ENCODE measurements at places on chromosomes 2 and 18.

DNA sequence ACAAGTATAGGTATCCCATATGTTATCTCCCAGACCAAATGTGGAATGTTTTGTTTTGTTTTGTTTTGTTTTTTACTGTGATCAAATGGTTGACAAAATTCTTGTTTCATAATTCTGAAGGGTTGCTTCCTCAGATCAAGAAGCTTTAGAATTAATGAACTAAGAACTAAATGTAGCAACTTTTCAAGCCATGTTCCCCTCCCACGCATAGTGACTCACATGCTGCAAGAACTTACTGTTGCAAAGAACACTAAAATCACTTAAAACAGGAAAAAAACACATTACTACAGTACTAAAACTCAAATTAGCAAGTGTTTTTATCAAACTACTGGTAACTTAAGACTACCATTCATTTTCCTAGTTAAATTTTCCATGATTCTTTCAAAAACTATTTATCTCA lies 30.6 kb downstream of the HNRNPLL start:
- DNase-seq = peak; percentile 85

- DNase-seq = no peak
These were observed 36.7 kb upstream of the BMP10 start for GRCh38 chr2:68907920-68908253.

- no peak for DNase-seq
These were observed 116.3 kb downstream of the LRP1B start for GRCh38 chr2:142014536-142014935.

GRCh38 chr2:201775326-201775725 lies 5.4 kb downstream of the ALS2 start:
- DNase-seq = no peak

GRCh38 chr18:8780227-8780626 lies 74.9 kb downstream of the MTCL1 start:
- DNase-seq = no peak

DNA sequence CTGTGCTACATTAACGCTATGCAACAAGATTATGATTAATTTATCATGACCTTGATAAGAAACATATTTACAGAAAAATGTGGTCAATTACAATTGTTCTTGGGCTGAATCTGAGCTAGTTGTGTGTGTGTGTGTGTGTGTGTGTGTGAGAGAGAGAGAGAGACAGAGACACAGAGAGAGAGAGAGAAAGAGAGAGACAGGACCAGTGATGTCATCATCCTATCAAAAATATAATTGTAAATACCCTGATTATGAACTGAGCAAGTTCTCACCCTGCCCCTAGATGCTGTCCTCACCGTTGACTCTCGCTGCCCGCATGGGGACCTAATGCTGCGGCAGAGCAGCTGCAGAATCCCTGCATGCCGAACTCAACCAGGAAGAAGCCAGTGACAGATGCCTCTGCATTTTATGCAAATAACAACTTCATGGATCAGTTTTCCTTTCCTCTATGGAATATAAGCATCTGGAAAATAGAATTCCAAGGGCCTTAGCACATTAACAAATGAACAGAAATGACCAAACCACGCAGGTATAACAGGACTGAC lies 512.5 kb downstream of the PLCL1 start:
- DNase-seq = no peak

GRCh38 chr2:148653437-148653836 lies 8.9 kb downstream of the EPC2 start:
- no peak for DNase-seq

- DNase-seq = no peak
These were observed 51.3 kb downstream of the ZNF516 start for GRCh38 chr18:76443519-76444445.

- no peak for DNase-seq
These were observed 3.0 kb upstream of the GBX2 start for GRCh38 chr2:236171181-236171679.

- no peak for DNase-seq
These were observed 21.4 kb upstream of the EML4 start for GRCh38 chr2:42147641-42148274.

DNA sequence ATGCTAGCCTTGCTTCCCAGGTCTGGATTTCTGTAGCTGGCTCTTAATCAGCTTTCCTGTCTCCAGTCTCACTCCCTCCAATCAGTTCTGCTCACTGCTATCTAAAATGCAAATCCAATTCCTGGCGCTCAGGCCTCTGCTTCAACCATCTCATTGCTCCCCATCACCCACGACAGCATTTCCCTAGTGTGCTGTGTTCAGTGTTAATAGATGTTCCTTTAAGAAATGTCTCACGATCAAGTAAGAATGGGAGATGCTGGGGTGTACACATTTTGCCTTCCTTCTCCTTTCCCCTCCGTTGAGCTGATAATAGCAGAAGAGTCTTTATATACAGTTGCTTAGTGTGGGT lies 1.6 kb upstream of the PUM2 start:
- DNase-seq = no peak

GRCh38 chr18:38575023-38575422 lies 1009.4 kb upstream of the CELF4 start:
- DNase-seq = no peak

- DNase-seq = peak; percentile 89
These were observed 78.0 kb upstream of the SERTAD2 start for GRCh38 chr2:64731746-64732145.

DNA sequence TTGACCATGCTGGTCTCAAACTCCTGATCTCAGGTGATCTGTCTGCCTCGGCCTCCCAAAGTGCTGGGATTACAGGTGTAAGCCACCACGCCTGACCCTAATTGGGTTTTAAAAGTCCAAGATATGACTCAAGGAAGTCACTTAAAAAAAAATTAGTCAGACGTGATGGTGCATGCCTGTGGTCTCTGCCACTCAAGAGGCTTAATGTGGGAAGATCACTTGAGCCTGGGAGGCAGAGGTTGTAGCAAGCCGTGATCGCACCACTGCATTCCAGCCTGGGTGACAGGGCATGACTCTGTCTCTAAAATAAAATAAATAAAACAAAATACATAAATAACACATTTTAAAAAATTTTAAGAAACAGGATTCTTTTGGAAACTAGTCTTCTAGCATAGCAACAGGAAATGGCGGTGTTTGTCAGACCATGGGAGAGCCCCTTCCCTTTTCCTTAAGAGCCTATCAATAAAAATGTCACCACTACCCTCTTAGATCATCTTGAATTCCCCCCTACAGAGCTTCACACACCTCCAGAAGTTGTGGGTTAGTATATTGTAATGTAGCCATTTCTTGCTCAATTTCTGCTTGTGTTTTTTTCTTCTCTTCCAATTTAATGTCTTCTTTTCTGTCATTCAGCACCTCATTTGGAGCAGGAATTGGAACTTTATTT lies 20.1 kb downstream of the SFT2D3 start:
- DNase-seq = no peak

GRCh38 chr2:222427646-222428301 lies 3.4 kb downstream of the SGPP2 start:
- peak; percentile 43 for DNase-seq

- no peak for DNase-seq
These were observed 6.1 kb downstream of the RASGRP3 start for GRCh38 chr2:33482518-33482917.

GRCh38 chr2:16656784-16657391 lies 8.7 kb downstream of the CYRIA start:
- DNase-seq = peak; percentile 90

- no peak for DNase-seq
These were observed 1.5 kb downstream of the ADD2 start for GRCh38 chr2:70766357-70767078.

GRCh38 chr2:51789918-51790317 lies 758.0 kb upstream of the NRXN1 start:
- DNase-seq = no peak

GRCh38 chr18:24189007-24189528 lies 50.2 kb downstream of the CABYR start:
- DNase-seq = no peak

- DNase-seq = no peak
These were observed 44.4 kb upstream of the ATL2 start for GRCh38 chr2:38421274-38422056.

- no peak for DNase-seq
These were observed 61.7 kb upstream of the EPC2 start for GRCh38 chr2:148582679-148583511.

DNA sequence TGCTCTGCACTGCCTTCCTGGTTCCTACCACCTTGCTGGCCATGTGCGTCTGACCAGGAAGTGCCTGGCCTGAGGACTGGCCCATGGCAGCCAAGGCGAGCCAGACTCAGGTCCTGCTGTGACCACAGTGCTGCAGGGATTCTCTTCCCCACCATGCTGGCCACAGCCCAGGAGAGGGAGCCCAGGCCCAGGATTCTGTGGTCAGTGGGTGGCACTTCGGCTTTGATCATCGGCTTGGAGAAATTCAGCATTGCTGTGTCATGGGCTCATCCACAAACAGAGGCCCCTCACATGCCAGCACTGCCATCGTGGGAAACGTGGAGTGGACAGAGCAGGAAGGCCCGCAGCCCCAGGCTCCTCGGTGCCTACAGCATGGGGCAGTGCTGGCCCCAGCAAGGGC lies 211.6 kb downstream of the SEPTIN10 start:
- DNase-seq = no peak

DNA sequence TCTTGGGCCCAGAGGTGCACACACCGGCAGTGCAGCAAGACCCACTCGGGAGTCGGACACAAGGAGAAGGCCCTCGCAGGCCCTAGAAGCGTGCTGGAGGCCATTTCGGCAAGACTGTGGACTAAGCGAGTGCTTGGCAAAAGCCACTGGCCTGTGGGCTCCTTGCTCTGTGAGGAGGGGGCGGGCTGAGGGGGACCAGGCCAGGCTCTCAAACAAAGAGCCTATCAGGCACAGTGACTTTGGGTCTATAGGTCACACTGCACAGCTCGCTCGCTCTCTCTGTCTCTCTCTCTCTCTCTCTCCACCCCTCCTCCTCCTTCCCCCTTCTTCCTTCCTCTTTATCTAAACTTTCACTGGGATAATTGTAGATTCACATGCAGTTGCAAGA lies 23.6 kb upstream of the ZCCHC2 start:
- peak; percentile 64 for DNase-seq

Measured in suppressor macrophage (primary cell).